Fibroblast of skin of left biceps (primary cell): ENCODE measurements at places on chromosomes 12 and 14.

GRCh38 chr12:54304187-54304810, 3.5 kb upstream of the NFE2 start:
- no peak for DNase-seq

GRCh38 chr14:48735607-48736006, 850.6 kb downstream of the RPS29 start:
- no peak for DNase-seq

DNA sequence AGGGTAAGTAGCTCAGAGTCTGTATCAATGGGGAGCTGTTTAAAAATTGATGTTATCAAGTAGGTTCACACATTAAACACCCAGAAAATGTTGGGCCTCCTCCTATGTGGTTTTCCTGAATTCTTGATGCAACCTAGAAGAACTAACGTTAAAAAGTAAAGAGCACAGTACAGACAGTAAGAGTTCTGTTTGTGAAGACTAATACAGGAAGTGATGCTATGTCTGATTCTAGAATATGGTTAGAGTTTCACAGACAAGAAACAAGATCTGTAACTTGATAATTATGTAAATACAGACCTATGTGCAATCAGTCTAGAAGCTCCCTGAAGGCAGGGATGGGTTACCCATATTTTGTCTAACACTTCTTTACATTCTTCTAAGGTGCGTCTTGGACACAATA, 214.9 kb upstream of the BTG1 start:
- DNase-seq = no peak

DNA sequence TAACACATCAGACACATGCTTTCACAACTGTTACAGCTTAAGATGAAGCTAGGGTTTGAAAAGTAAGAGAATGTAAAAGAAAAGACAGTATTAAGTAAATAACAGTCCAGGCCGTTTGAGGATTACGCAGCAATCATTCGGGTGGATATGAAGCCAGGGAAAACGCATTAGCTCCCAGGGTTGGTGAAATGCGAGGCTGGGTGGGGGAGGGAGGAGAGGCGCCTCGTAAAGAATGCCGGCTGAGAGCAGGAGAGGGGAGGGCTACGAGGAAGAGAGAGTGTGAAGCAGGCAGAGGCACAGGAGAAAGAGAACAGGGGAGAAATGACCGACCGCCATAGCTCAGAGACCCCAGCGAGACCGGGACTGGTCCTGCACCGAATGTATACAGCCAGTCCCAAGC, 73.0 kb downstream of the IQSEC3 start:
- no peak for DNase-seq

DNA sequence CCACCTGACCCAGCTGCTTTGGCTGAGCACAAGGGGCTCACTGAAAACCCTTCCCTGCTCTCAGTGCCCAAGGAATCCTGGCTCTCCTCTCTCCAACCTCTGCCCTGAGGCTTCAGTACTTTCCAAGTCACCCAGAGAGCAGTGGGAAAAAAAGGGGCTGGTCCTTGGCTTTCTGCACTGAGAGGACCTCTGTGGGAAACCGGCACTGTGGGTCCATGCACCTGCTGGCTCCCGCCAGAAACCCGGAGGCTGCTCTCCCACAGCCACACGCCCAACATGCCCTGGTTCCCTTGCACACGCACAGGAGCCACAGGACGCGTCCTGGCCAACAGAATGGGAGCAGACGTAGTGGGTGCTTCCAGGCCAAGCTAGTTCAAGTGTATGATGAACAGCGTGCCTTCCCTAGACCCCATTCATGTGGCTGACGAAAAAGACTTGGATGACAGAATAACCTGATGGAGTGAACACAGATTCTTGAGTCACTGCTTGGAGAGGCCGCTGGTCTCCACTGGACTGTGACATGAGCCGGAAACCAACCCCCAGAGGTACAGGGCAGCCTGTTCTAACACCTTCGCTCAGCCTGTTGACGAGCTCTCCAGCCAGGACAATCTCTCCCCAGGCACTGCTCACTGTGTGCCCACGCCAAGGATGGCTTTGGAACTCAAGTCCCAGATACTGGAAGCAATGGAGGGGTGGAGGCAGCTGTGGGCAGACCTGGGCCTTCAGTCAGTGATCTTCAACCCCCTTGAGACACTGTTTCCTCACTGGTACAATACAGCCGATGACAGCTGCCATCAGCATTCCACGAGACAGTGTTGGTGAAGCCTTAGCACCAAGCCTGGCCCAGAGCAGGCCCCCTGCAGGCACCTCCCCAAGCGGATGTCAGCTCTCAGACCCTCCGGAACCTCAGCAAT, 87.7 kb downstream of the ITPK1 start:
- no peak for DNase-seq

DNA sequence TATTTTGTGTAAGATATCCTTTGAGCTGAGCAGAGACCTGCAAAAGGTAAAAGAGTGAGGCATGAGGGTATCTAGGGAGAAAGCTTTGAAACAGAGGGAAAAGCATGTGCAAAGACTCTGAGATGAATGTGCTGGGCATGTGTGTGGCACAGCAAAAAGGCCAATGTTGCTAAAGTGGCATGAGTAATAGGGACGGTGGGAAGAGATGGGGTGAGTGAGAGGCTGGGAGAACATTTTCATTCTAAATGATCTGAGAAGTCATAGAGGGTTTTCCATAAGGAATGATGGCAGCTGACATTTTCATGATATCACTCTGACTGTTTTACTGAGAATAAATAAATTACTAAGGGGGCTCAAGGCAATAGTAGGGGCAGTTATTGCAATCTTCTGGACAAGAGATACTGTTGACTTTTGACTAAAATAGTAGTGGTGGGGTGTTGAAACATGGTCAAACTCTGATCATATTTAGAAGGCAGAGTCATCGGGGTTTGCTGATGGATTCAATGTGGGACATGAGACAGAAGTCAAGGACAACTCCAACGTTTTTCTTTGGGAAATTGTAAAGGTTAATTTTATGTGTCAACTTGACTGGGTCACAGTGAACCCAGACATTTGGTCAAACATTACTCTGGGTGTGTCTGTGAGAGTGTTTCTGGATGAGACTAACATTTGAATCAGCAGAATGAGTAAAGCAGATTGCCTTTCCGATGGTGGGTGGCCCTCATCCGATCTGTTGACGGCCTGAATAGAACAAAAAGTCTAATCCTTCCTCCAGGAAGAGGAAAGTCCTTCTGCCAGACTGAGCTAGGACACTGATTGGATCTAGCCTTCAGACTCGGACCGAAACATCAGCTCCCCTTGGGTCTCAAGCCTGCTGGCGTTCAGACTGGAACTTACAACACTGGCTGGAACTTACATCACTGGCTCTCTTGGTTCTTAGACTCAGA, 193.9 kb upstream of the PLXNC1 start:
- no peak for DNase-seq

DNA sequence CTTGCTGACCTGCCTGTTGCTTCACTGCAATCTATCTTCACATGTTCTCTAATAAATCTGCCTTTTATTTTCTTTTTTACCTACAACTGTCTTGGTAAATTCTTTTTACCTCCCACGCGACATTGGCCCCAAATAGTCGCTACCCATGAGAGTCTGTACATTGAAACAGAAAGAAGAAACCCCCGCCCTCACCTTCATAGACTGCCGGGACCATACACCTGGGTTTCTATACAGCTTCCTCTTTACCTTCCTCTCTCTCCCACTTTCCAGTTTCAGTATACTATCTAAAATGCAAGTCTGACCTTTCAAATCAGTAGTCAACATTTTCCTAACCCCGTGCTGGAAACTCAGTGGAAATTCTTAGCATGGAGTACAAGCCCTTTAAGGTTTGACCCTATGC, 4.8 kb downstream of the SLC8A3 start:
- no peak for DNase-seq

DNA sequence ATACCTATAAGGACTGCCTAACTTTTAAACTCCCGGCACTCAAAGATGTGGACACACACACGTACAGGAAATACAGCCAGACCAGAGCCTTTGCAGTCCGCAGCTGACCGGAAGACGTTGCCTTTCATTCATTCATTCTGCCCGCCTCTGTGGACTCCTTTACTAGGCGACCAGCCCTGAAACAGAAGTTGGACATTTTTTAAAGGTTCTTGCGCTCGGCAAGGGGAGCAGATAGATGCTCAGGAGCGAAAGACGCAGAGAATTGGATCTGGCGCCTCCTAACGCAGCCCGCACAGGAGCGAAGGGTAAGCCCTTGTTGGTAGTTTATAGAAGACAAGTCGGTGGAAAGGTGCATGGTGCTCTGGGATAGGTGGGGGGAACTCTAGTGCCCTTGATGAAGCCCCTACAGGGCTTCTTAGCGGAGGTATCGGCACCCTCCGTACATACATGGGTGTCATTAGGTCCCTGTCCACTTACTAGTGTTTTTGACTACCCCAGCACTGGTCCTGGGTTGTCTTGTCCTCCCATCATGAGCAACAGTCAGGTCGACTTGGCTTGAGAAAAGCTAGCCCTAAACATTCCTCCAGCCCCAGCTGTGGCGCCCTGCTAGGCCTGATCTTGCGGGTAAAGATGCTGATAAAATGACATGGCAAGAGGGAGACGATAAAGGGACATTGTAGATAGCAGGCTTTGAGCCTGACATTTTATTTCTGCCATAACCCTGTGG, at the start of gene KDM2B:
Gene KDM2B (minus strand): TSS at position 65 of the 727 bp plus-strand sequence. CDS start 112 bp downstream, outside the sequence.
- DNase-seq = no peak

GRCh38 chr14:68824207-68824516, 31.3 kb upstream of the ZFP36L1 start:
- no peak for DNase-seq

DNA sequence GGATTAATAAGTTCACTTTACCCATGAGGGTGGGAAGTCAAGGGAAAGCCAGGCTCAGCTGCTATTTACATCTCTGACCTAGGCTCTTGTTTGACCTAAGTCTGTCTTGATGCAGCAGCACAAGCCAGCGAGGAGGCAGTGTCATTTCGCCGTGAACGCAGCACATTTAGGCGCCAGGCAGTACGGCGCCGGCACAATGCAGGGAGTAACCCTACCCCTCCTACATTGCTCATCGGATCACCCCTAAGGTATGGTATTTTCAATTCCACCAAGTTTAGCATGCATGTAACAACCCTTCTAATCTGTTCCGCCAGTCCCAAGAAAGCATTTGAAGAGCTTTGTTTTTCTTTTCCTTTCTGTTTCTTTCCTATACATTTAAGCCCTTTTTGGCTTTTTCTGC, 81.2 kb downstream of the PCNX1 start:
- no peak for DNase-seq

DNA sequence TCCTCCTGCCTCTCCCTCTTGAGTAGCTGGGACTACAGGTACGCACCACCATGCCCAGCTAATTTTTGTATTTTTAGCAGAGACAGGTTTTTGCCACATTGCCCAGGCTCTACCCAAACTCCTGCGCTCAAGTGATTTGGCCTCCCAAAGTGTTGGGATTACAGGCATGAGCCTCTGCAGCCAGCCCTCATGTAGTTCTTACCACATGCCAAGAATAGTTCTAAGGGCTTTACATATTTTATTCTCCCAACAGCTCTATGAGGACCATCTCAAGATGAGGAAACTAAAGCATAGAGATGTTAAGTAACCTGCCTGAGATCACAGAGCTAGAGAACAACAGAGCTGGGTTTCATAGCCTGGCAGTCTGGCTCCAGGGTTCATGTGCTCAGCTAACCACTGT, 37.9 kb upstream of the ALDH2 start:
- DNase-seq = no peak

- DNase-seq = no peak
Measured at GRCh38 chr12:31702047-31702446, 26.8 kb downstream of the AMN1 start.

- no peak for DNase-seq
Measured at GRCh38 chr14:75236467-75236866, 42.2 kb upstream of the FOS start.

GRCh38 chr12:71071536-71072097, 86.2 kb downstream of the TSPAN8 start:
- no peak for DNase-seq

DNA sequence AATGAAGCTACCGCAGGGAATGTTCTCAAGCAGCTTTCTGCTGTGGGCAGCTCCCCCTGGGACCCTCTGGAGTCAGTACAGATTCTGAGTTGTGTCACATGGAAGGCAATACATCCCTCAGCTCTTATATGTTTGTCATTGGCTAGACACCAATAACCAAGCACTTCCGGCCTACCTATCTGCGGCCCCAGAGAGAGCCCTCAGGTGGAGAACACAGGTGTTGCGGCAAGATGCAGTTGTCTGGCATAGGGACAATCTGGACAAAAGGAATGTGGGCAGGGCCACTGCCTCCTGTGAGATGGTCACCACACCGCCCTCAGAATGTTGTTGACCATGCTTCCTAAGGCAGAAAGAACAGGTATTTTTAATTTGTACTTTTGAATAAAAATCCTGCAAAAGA, 118.7 kb downstream of the BRMS1L start:
- no peak for DNase-seq

DNA sequence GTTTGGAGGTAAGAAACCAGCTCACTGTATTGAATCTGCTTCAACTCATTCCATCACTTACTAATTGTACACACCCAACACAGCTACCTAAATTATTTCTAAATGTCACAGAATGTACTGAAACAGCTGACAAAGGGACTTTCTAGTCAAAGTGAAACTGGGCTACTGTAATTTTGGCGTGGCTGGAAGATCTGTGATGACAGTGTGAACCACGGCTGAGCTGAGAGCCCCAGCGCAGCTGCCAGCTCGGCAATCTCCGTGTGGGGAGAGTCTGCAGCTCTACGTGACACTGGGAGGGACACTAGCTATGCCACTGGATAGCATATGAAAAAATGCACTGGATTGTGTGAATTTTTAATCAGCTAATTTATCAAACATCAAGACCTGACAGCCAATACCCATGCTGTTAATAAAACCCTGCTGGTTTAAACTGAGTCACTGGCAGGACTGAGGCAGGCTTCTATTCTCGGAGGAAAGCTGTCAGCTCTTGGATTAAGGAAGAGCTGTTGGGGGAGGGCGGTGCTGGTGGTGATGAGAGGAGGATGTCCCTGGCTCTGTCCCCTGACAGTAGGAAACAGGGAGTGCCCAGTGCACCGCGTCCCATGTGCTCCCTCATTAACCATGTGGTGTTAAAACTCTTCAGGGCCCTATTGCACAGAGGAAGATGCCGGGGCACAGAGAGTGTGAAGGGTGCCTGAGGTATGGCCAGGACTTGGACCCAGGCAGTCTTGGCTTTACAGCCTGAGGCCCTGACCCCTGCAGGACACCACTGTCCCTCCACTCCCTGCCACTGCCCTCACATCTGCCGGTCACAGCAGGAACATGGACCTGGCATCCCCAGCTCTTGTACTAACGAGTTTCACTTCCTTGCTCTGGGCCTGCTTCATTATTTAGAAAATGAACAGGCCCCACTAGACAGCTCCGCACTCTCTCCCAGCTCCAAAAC, 13.3 kb downstream of the SLC15A4 start:
- no peak for DNase-seq

GRCh38 chr14:71194251-71194650, 287.0 kb downstream of the PCNX1 start:
- DNase-seq = no peak

DNA sequence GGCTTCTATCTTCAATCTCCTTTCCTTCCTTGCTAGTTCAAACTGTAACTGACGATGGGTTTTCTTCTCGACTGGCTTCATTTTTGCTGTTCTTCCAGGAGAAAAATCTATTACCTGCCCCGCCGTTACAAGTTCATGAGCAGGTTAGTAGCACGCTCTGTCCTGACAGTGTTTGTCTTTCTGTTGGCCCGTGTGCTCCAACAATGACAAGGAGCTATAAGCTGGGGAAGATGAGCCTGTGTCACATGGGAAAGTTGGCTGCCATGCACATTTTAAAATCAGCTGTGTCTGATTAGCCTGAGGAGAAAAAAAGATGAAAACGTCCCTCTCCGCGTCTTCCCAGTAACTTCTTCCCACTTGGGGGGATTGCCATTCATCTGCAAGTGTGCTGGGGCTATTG, 180.2 kb downstream of the ANO4 start:
- no peak for DNase-seq

GRCh38 chr12:78305808-78306207, 475.1 kb downstream of the NAV3 start:
- no peak for DNase-seq

GRCh38 chr12:19465711-19466110, 26.4 kb downstream of the AEBP2 start:
- no peak for DNase-seq
